ENCODE measurements at places on chromosomes 2 and 18.

- DNase-seq, result no peak
These were observed 35.4 kb downstream of the ANKMY1 start for GRCh38 chr2:240522406-240522805.

DNA sequence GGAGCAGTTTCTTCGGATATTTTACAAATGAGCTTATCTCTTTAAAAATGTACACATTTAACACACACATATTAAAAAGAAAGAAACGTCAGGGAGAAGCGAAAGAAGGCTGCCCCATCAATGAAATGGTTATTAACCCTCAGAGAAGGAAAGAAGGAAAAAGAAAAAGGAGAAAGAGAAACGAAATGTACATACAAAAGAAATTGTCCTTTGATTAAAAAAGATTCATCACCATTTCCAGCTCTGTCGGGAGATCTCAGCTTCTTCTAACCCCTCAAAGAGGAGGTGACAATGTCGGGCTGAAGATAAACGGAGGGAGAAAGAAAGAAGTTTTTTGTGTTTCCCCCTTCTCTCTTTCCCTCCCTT is 1.5 kb downstream of the IKZF2 start:
- DNase-seq, result no peak

GRCh38 chr2:74887445-74887951 is 53.6 kb downstream of the HK2 start:
- DNase-seq, result no peak

DNA sequence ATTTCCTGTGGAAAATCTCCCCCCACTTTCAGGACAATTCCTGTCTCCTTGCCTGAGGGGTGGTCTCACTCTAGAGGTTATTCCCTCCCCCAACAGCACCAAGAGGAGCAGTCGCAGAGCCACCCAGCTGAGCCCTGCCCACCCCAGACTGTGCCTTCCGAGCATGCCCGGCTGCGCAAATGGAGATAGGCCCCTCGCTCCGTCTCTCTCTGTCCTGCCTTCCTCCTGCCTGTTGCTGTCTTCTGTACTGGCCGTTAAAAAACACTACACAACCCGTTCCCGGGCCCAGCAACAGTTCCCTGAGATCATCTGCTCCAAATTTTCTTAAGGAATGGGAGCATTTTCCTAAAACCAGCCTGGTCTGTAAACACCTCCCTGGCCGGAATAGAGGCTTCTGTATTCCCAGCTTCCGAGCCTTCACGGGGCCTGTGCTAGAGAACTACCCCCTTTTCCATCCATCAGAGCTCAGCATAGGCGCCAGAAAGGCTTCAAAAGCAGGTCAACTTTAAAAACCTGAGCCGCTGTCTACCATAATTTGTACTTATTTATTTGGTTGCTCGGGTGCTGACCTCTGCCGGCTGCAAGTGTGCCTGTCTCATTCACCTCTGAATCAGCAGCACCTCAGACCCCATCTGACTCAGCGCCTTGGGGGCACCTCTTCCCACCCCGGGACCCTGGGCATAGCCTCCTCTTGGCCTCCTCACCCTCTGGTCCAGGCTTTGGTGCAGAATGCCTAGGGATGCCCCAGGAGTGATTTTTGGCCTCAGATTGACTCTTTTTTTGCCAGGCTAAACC is 159.4 kb downstream of the PXDN start:
- DNase-seq, result no peak

DNA sequence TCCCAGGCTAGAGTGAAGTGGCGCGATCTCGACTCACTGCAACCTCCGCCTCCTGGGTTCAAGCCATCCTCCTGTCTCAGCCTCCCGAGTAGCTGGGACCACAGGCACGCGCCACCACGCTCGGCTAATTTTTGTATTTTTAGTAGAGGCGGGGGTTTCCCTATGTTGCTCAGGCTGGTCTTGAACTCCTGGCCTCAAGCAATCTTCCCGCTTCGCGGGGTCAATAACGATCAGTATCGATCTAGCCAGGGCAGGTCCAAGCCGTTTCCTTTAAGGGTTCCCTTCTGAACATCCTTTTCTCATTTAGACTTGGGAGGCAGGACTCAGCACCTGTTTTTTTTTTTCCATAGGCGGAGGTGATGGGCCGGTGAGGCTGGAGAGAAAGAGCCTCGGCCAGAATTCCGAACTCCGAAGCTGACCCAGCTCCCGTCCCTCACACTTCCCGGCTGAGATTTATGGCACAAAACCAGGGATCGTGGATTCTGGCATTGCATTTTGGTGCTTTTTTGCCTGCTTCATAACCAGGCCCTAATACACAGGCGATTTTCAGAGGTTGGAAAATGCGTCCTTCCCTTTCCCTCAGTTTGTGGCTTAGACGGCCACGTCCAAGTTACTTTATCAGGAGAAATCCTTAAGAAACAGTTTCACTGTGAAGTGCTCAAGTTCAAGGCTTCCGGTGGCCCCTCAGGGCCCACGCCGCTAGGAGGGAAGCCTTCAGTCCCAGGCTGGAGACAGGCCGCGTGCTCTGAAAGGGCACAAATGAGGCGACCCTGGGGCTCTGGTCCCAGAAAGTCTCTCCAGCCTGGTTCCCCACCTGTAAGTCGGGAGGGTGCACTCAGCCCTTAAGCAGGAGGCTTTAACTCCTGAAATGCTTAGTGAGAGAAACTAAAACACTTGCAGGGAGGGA is 998 bp upstream of the SLC66A3 start:
- no peak for DNase-seq

- no peak for DNase-seq
These were observed 79.8 kb downstream of the VAPA start for GRCh38 chr18:9993521-9994025.

GRCh38 chr2:165745916-165746315 is 48.1 kb downstream of the GALNT3 start:
- DNase-seq, result no peak

GRCh38 chr2:240287496-240288086 is 147.1 kb upstream of the OTOS start:
- DNase-seq, result no peak
